ENCODE measurements at places on chromosomes 7 and 10. TPM values are rescaled to one million over a fixed set of nuclear protein-coding genes. Genes with fewer than 3 reads are reported as not detected.
A peak's percentile ranks its signal among the peaks of the same experiment; 100 is the strongest.

GRCh38 chr10:50622706-50623662 is 772 bp downstream of the SGMS1 start:
- peak overlapping the region; percentile 98 for H3K4me3 ChIP-seq
- peaks cover 21% of the 10 kb centered on the region for H3K27me3 ChIP-seq
- H3K36me3 ChIP-seq, result peaks cover 7% of the 10 kb centered on the region
- peaks cover 36% of the 10 kb centered on the region for H3K4me1 ChIP-seq
- peak overlapping the region; percentile 98 for H3K27ac ChIP-seq

Gene GIMAP5
- polyA plus RNA-seq, result 123 TPM

GRCh38 chr10:11864727-11865126 is 41.6 kb downstream of the PROSER2 start:
- no peaks in the 10 kb centered on the region for H3K36me3 ChIP-seq
- no peak for DNase-seq
- H3K27me3 ChIP-seq, result no peaks in the 10 kb centered on the region
- H3K27ac ChIP-seq, result peak overlapping the region; percentile 2
- H3K4me3 ChIP-seq, result no peak overlapping the region

DNA sequence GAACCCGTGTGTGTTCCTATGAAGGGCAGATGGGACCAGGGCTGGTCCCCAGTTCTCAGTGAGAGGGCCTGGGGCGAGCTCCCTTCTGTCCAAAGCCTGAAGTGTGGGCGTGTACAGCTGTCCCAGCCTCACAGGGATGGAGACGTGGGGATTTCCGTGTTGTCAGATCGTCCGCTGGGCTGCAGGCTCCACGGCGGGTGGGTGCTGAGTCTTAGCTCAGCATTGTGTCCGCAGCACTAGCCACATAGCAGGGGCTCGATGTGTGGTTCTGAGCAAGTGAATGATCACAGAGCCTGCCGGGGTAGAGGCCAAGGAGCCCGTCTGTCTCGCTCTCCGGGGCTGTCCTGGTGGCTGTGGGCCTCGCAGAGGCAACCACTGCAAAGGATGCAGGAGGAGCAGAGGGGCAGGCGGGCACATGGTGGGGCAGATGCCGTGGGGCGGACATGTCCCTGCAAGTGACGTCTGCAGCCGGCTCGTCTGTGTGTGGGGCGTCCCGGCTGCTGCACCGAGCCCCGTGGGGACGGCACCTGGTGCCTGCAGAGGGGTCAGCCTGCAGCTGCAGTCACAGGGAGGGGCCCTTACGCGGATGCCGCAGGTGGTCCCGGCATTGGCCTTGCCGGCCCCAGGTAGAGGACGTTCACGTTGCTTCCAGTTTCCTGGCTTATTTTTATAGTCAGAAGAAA is 30.9 kb downstream of the FAM20C start:
- no peaks in the 10 kb centered on the region for H3K4me1 ChIP-seq
- no peak for DNase-seq
- no peaks in the 10 kb centered on the region for H3K27me3 ChIP-seq
- H3K27ac ChIP-seq, result no peak overlapping the region

DNA sequence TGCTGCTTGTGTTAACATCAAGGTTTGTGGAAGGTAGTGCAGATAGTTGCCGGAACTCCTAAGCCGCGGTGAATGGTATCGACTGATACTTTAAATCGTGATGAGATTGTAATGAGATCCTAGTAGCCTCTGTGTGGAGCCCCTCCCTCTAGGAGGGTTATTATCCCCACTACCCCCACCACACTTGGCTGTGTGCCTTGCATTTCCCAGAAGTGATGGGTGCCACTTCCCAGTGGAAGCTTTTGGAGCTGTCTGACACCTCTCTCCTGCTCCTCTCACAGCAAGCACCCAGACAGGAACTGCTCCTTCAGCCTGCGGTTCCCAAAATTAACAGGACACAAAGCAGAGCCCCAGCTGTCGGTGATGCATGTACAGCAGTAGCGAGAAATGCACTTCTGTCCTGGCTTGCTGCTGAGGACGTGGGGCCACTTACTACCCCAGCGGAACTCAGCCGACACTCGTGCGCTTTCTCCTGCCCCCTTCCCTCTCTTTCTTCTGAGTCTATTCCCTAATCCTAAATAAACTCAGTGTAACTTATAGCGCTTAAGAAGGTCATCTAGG is 52.5 kb downstream of the PRKAG2 start:
- H3K27ac ChIP-seq, result no peak overlapping the region
- H3K27me3 ChIP-seq, result peaks cover 2% of the 10 kb centered on the region
- peaks cover 20% of the 10 kb centered on the region for H3K4me1 ChIP-seq
- H3K36me3 ChIP-seq, result no peaks in the 10 kb centered on the region

GRCh38 chr7:130393101-130393561 is 12.8 kb downstream of the CPA1 start:
- H3K4me1 ChIP-seq, result peaks cover 19% of the 10 kb centered on the region
- DNase-seq, result no peak
- H3K27ac ChIP-seq, result no peak overlapping the region
- no peak overlapping the region for H3K4me3 ChIP-seq

DNA sequence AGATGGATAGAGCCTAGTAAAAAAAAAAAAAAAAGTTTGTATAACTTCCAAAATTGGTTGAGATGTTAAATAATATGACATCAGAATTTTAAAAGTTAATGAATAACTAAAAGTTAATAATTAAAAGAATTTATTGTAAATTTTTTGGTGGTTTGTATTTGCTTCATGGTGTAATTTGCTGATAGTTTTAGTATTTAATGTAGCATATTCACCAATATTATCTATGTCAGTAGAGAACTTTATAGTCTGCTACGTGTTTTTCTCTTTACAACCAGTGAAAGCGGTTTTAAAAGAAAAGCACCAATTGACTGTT is 51.8 kb upstream of the STEAP4 start:
- DNase-seq, result no peak
- no peaks in the 10 kb centered on the region for H3K36me3 ChIP-seq
- H3K27ac ChIP-seq, result no peak overlapping the region
- H3K4me1 ChIP-seq, result no peaks in the 10 kb centered on the region
- H3K27me3 ChIP-seq, result peaks cover 3% of the 10 kb centered on the region
- no peak overlapping the region for H3K4me3 ChIP-seq
